ENCODE measurements at places on chromosomes 5 and 9.

- peak; percentile 66 for DNase-seq
These were observed 53.4 kb downstream of the TENT4A start for GRCh38 chr5:6766604-6767093.

DNA sequence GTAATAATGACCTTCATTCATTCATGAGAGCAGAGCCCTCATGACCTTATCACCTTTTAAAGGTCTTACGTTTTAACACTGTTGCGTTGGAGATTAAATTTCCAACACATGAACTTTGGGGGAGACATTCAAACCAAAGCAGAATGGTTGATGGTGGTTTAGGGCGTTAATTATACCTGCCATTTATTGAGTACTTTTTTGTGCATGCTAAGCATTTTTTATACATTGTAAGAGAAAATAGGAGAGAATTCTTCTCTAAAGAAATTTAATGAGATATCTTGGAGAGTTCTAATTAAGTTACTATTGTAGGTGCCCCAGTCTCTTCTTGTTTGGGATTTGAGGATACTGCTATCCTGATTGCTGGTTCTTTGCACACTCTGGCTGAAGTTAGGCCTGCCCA lies 12.4 kb downstream of the AP3S1 start:
- DNase-seq = no peak

GRCh38 chr5:72451741-72452505 lies 55.3 kb downstream of the ZNF366 start:
- peak; percentile 79 for DNase-seq

DNA sequence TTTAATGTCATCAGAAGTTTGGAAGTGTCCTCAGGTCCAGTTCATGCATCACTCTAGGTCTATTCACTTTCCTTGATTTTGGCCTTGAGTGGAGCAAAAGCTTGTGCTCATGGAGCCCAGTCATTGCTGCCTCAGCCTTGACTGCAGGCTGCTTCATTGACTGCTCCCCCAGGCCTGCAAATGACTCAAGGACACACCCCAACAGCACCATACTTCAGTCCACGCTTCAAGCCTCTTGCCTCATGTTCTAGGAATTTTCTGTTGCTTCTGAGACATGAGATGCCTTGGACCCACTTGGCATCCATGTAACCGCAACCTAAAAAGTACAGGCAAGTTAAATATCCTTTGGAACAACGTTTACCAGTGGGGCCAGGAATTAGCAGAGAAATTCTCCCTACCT lies 193.7 kb downstream of the PIK3R1 start:
- peak; percentile 34 for DNase-seq

- no peak for DNase-seq
These were observed 114.3 kb upstream of the EPB41L4A start for GRCh38 chr5:112533362-112533761.

GRCh38 chr5:113176196-113176595 lies 199.6 kb downstream of the DCP2 start:
- DNase-seq = no peak

GRCh38 chr5:81058121-81058520 lies 98.0 kb downstream of the RASGRF2 start:
- DNase-seq = no peak

GRCh38 chr9:75803130-75803529 lies 87.3 kb upstream of the PCSK5 start:
- DNase-seq = no peak

DNA sequence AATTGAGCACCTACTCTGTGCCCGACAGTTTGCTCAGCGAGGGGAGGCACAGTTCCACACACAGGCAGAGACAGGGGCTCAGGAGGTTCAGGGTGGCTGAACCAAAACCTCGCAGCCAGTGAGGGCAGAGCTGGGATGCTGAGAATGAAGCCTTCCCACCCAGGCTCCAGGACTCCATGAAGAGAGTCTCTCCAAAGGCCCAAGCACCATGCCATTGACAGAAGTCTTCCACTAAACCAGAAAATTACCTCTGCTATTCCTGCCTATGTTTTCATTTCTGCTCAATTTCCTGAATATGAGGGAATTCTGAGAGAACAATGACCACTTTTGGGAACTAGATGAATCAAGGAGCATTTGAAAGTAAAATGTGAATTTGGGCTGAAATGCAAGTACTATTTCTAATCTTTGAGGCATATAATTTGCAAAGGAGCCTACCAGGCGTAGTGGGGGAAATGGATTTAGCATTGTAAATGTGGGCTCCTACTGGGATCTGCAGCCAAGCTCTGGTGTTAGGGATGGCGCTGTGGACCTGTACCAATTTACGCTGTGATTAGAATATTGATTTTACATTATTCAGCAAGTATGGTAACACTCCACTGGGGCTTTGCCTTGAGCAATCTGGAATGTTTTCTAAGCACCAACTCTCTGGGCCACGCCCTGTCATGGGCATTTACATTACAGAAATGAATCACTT lies 91.9 kb downstream of the DRD1 start:
- DNase-seq = no peak

DNA sequence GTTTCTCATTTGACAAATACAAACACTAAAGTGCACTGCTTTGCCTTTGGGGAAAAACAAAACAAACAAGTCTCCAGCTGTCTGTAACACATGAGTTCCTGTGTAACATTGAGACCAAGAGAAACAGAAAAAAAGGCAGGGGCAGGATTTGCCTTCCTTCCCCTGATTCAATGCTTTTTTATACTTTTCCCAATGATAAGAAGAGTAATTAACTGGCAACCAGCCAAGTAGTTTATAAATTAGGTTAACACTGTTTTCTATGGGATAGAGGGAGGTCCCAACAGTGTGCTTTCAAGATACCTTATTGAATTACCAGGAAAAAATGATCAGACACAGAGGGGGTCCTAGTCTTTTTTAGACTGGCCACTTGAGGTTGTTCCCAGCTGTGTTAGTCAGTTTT lies 346.8 kb downstream of the TRIM36 start:
- DNase-seq = no peak

DNA sequence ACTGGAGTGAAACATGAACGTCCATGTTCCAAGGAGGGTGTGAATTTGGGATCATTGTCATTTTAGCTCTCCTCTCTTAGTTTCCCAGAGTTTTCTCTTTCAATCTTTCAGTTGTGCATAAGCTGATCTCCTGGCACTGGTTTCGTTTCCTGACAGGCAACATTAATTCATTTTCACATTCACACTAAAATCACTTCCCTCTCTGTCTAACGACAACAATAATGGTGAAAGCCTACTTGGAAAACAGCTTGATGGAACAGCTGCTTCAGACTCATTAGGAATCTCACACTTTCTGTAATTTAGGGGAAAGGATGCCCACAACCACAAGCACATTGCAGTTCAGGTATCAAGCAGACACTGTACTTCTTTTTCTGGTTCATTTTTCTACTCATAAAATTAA lies 188.6 kb downstream of the TRIM36 start:
- no peak for DNase-seq

DNA sequence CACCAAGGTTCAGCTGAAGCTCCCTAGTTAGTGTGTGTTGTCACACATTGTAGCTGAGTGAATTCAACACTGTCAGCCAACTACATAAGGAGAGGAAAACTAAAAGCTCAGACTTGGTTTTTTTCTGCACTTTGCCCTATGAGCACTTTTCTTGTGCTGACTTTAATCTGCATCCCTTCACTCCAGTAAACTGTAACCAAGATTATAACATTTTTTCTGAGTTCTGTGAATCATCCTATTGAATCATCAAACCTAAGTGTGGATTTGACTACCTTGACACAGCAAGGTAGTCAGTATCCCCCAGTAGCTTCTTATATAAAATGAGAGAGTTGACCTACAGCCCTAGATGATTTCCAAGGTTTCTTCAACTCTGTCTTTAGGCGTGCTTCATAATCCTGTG lies 325.0 kb downstream of the AGTPBP1 start:
- no peak for DNase-seq

- no peak for DNase-seq
These were observed 66.1 kb downstream of the SPTLC1 start for GRCh38 chr9:92048924-92049625.

DNA sequence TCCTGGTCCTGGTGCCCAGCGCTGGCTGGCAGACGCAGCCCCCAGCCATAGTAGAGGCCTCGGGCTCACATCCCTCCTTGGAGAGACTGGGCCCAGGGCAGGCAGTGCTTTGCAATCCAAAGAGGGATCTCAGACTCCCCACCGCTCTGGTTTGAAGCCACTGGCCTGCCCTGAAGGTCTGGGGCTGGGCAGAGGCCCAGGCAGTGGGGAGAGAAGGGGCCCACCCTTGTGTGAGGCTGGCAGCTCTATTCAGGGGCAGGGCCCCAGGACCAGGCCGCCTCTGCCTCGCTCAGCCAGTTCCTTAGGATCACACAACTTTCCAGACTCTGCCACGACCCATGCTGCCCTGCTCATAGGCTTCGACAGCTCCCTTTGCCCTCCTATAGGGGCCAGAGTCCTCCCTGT lies 10.7 kb upstream of the SEC16A start:
- no peak for DNase-seq

DNA sequence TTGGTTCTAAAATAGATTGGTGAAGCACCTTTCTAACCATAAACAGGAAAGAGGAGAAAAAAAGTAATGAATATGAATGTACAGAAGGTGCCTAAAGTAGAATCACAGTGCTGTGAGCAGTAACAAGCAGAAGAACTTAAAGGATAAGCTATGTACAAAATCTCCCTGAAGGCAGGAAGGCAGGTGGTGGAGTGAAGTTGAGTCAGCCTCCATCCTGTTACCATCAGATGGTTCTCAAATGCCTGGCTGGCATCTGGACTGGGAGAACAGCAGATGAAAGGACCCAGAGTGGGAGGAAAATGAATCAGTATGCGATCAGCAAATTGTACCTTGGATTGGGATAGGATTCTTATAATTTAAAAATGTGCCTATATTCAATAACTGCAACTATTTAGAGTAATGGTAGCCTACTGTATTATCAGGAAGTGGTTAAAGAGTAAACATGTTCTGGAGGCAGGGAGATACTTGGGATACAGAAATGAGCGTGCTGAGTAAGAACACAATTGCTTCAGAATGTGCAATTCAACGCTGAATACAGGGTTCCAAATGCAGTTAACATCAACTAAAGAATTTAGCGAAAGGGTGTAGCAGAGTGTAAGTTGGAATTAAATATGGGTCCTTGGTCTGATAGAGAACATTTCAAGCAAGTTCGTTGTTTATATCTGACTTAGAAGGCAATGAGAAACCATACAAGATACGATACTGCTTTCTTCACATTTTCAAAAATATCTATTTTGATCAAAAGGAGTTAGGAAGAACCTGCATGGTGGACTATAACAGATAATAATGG lies 21.1 kb upstream of the FER start:
- DNase-seq = no peak

- no peak for DNase-seq
These were observed 170.7 kb downstream of the MAPKAP1 start for GRCh38 chr9:125536167-125536772.

DNA sequence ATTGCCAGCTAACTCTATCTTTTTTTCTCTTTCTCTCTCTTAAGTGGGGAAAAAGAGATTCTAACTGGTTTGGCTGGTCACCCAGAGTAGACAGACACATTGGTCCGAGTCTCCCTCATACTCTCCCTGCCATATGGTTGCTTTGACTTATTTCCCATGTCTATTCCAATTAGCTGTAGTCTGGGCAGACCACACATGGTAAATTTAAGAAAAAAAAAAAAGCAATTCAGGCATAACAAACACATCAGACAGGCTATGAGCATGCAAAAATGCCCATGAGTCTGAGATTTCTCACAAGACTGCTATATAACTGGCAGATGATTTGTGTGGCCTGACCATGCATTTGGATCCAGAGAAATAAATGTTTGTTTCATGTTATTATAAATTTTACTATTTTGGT lies 110.2 kb upstream of the FGF10 start:
- no peak for DNase-seq

DNA sequence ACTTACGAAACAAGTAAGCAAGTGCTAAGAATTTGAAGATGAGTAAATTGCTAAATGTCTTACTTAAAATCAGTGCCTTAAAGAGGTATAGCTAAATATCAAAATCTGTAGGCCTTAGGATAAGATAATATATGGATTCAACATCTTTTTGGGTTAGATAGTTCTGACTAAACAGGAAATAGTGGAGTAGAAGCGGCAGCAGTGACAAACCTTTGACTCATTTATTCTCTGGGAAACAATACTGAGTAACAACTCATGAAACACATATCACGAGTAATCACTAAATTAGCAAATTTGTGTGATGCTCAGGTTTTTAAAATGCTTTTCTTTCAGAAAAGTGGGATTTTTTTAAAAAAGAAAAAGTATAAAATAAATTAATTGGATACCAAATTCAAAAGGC lies 762.1 kb upstream of the TYRP1 start:
- DNase-seq = no peak

- DNase-seq = no peak
These were observed 7.4 kb downstream of the ADAM19 start for GRCh38 chr5:157568222-157568621.

DNA sequence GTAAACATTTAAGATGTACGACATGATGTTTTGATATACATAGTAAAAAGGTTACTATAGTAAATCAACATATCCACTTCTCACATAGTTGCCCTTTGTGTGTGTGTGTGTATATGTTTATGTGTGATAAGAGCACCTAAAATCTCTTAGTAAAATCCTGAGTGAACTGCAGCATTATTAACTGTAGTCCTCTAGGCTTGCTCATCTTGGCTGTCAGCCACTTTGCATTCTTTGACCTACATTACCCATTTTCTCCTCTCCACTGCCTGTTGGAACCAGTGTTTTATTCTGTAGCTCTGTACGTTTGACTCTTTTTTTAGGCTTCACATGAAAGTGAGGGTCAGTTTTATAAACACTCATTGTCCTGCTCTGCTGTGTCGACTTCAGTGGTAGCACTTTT lies 24.4 kb downstream of the C5orf22 start:
- DNase-seq = no peak

- DNase-seq = no peak
These were observed 361.4 kb upstream of the RPS23 start for GRCh38 chr5:82639393-82640144.

DNA sequence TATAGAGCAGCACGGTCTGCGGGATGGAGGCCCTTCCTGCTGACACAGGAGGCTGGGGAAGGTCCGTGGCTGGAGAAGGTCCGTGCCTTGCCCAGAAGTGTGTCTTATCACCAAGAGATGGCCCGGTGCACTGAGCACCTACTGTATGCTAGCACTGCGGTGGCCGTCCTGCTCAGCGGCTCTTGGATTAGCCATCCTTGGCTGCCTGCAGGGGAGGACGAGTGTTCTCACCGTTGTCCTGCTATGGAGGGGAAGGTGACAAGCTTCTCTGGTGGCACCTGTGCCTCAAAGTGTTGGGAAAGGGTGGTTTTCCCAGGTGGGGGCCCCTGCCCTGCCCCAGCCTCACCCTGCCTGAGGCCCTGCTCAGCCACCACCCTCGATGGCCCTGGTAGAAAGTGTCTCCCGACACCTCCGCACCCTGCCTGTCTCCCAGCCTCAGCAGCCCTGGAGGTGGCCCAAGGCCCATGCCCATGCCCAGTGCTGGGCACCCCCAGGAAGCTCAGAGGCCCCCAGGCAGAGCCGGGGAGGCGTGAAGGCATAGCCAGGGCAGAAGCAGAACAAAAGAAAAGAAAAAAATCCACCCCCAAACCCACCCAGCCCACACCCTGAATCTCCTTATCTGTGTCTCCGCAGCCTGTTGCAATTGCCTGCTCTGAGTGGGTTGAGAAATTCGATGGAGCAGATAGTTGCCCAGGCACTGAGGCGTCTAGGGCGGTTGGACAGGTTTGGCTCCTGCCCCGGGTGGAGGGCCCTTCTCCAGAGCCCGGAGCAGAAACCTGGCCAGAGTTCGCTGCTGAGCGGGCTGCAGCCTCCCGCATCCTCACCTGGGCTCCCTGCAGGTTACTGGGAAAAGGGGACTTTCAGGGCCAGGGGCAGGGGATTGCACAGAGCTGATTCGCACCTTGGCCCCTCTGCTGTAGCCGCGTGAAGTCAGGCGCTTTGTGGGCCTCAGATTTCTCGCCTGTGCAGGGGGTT lies 30.5 kb downstream of the RXRA start:
- no peak for DNase-seq

- DNase-seq = no peak
These were observed 16.4 kb downstream of the FGF1 start for GRCh38 chr5:142669477-142669876.

Measured in hepatic stellate cell (primary cell).